ENCODE measurements at places on chromosomes 1 and 21.
A peak's percentile ranks its signal among the peaks of the same experiment; 100 is the strongest.

DNA sequence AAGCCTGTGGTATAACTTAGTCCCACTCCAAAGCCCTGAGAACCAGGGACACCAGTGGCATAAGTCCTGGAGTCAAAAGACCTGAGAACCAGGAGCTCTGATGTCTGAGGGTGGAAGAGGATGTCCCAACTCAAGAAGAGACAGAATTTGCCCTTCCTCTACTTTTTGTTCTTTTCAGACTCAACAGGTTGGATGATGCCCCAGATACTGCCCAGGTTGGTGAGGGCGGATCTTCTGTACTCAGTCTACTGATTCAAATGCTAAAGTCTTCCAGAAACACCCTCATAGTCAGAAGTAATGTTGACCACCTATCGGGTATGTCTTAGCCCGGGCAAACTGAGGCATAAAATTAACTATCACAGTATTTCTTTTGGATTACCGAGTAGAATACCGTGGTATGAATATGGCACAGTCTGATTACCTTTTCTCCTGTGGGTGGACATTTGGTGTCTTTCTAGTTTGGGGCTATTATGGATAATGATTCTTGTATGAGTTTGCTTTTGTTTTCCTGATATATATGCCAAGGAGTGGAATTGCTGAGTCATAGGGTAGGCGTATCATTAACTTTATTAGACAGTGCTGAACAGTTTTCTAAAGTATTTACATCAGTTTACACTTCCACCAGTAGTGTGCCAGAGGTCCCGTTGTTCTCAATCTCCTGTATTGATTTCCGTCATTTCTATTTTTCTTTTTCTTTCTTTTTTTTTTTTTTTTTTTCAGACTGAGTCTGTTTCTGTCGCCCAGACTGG is 3.2 kb upstream of the CHAF1B start:
- no peak for DNase-seq

DNA sequence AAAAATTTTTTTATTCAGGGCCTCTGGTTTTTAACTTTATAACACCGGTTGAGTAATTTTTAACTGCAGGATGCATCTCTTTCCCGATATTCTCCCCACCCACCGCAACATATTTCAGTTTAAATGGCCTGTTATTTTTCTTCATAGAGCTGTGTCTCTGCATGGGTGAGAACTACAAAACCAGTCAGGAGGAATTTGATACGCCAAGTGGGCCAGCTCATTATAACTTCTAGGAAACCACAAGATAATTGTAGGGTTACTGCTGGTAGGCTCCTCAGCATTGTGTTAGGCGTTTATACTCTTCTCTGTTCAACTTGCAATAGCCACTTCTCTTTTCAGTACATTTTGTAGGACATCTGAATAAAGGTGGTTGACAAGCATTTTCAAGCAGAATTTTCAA is 169.7 kb downstream of the PBX1 start:
- DNase-seq, result no peak

DNA sequence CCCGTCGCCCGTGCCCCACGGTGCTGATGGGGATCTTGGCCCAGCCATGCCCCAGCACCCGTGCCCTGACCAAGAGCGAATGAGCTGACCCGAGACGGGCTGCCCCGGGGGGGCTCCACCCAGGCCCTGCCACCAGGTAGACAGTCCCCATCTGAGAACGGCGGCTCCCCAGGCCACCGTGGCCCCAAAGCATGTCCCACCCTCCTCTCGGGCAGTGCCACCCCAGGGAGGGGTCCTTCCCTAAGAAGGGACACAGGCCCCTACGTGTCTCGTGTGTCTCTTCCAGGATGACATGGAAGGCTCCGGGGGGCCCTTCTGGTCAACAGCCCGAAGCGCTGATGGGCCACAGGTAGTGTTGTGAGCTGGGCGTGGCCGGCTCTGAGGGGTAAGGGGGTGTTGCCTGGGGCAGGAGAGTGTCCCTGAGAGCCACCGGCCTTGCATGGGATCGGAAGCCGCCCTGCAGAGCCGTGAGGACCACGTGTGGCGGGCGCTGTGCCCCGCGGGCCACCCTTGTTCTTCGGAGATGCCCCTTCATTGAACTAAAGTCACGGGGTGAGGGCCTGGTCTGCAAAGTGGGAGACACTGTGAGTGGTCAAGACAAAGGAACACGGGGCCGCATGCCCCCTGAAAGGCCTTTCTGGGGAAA is 55.0 kb downstream of the SLC19A1 start:
- no peak for DNase-seq

DNA sequence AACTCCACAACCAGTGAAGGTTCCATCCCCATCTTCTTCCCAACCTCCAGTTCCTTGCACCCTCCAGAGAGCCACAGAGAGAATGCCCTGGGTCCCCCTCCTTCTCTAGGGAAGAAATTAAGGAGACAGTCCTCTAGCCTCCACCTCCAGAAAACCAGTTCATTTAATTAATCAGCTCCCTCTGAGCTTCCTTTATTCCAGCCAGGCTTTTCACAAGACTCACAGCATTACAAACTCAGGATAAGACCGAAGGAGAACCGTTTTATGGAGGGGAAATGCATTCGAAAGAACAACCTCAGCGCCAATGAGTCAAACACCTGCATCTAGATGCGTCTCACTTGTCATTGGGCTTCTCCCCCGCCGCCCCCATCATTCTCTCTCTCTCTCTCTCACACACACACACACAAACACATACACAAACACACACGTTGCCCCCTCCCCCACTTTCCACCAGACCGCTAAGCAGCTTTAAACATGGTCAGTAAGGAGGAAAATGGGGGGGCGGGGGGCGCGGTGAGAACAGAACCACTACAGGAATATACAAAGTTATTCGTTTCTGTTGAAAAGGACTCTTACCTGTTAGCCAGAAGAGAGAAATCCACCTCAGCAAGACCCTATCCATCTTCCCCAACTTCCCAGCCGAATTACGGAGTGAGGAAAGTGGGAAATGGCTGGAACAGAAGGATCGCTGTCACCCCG is 544 bp downstream of the ILDR2 start:
- DNase-seq, result peak; percentile 45

- no peak for DNase-seq
Observed at GRCh38 chr1:241883159-241883558, 35.2 kb downstream of the EXO1 start.

DNA sequence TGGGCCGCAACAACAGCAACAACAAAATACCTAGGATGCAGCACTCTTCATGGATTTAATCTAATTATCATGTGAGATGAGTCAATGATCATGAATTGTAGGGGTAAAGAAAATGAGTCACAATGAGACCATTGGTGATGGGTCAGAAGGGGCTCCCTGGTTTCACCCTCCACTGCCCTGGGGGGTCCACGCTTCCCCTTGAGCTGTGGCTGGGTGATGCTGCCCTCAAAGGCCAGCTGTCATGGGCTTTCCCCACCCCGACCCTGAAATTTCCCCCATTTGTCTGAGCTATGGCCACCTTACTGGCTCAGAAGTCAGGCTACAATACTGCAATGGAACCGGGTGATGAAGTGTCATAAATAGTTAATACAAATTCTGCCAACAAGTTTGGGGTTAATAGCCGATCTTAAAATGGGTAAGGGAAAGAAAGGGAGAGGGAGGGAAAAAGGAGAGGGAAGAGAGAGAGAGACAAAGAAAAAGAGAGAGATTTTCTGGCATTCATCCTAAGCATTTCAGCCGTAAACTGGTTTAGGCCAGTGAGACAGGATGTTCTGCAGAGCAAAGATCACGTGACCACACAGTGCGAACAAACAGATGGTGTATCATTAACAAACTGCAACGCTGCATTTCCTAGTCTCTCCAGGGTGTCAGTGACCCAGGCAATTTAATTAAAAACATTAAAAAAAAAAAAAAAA is 143.4 kb upstream of the ERRFI1 start:
- DNase-seq, result peak; percentile 43

DNA sequence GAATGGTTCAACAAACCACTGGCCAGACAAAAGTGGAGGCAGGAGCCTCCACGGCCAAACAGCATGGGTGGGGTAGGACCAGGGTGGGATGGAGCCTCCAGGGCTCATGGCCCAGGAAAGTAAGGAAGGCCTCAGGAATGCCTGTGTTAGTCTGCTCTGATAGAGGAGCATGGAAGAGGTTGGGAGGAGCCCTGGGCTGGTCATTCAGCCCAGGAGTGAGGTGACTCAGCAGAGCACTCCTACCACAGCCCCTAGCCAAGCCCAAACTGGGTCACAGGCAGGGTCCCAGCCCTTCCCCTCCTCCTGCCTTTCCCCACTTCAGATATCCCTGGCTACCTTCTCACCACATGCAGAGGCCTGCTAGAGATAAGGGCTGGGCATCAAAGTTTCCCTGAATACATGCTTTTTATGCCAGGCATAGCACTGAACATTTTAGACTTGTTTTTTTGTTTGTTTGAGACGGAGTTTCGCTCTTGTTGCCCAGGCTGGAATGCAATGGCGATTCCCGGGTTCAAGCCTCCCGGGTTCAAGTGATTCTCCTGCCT is 3.1 kb upstream of the SHISA4 start:
- DNase-seq, result no peak

- DNase-seq, result no peak
Observed at GRCh38 chr21:44389335-44389734, 35.9 kb downstream of the TRPM2 start.

GRCh38 chr1:59499273-59499942 is 202.5 kb downstream of the FGGY start:
- DNase-seq, result no peak

- DNase-seq, result no peak
Observed at GRCh38 chr1:25185409-25186160, 46.7 kb downstream of the SYF2 start.

DNA sequence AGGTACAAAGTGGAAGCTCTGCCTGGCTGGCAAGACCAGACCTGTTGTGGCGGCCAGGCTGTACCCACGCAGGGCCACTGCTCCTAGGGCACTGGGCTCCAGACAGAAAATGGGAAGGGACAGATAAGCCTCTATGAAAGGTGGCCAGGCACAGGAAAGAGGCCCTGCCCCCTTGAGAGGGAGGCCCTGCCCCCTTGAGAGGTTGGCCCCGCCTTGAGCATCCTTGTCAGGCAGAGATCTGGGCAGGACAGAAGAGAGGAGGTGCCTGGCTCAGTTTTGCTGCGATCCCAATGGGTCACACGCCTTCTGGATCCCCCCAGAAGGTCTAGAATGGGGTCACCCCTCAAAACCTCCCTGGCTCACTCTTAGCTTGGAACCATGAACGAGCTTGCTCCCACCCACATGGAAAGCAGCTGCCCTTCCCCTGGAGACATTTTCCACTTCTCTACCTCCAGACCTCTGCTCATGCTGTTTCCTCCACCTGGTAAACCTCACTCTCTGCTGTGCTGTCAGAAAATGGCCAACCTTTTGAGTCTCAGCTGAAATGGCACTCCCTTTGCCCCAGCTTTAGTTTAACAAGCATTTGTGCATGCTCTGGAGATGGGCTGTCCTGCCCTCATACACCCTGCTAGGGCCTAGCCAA is 17.5 kb upstream of the ECE1 start:
- no peak for DNase-seq

GRCh38 chr1:70382682-70383081 is 28.2 kb upstream of the ANKRD13C start:
- no peak for DNase-seq

- DNase-seq, result no peak
Observed at GRCh38 chr1:8257621-8258020, 60.3 kb upstream of the SLC45A1 start.

DNA sequence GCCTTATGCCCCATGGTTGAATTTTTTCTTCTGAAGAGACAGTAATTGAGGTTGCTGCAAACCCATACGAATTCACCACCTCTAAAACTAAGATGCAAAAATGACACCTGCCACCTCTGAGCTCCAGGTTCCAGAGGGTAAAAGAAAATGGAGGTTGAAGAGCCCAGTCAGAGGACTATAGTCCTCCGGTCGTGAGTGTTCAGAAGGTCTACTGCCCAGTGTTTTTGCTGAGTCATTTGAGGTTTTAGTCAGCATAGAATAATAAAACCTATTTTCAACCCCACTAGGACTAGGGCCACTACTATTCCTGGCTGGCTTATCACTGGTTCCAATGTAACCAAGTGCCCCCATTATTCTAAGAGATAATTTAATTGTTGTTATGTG is 12.9 kb upstream of the SLAMF7 start:
- no peak for DNase-seq

- no peak for DNase-seq
Observed at GRCh38 chr1:243939167-243939848, 89.3 kb upstream of the AKT3 start.

DNA sequence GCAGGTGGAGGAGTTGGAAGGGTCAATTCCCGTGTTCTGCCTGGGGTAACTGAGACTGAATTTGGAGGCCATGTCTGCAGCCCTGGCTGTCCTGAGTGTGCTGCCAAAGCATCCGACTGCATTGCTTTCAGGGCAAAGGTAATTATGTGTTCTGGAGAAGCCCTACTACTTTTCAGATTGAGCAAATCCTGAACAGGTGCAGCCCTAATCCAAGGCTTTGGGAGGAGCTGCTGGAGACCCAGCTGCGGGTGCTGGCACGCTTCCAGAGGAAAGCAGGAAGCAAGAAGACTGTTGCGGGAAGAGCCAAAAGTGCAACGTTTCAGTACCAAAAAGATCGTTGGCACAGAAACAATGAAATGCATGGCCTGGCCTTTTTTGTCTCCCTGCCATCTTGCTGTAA is 73.7 kb upstream of the NRIP1 start:
- DNase-seq, result no peak

GRCh38 chr1:58432851-58433668 is 113.5 kb downstream of the OMA1 start:
- no peak for DNase-seq

DNA sequence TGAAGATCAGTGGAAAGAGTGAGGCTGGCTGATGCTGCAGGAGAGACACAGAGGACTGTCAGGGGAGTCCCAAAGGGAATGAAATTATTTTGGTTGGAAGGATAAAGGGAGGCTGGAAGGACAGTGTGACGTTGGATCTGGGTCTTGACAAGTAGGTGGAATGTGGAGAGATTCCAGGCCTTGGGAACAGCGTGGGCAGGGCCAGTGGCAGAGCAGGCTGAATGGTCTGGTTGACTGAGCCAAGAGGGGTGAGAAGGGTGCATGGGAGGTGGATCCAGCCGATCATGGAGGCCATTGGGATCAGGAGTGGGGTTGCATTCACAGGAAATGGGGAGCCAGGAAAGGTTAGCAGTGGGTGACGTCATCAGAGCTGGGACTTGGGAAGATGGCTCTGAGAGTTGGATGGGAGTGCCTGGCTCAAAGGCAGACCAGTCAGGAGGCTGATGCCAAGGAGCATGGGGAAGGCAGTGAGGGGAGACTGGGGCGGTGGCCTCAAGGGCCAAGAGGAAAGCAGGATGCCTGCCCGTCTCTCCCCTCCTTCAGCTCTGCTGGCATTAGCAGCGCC is 146.2 kb upstream of the VAMP3 start:
- no peak for DNase-seq

GRCh38 chr1:186658999-186659398 is 21.2 kb downstream of the PTGS2 start:
- DNase-seq, result no peak

- no peak for DNase-seq
Observed at GRCh38 chr1:166978821-166979220, 3.5 kb upstream of the ILDR2 start.

DNA sequence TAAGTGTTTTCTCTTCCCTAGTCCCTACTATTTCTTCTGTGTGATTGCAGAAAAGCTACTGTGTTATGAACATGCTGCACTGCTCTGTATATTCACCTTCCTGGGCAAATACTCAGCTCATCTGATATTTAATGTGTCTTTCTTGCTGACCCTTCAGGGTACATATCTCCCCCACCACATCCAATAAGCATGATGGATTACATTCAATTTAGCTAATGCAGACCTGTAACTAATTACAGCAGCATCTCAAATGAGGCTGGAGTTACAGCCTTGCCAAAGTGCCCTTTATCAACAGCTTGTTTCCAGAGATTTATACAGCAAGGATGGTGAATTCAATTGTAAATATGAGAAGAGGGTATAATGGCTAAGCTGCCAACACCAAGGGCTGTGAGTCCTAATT is 144.0 kb downstream of the KCNH1 start:
- no peak for DNase-seq

- peak; percentile 50 for DNase-seq
Observed at GRCh38 chr1:52601991-52602855, at the start of gene GPX7. TSS of gene GPX7 (plus strand) at chr1:52602371. CDS start at chr1:52602410, 39 bp downstream.

Measured in stimulated activated CD4-positive, alpha-beta T cell treated with anti-CD3 and anti-CD28 coated beads, Interleukin-1b, Interleukin-23, amount 100 ng/mL, for 48 hours (primary cell).